ENCODE measurements at places on chromosomes 16 and 17.

GRCh38 chr17:58764373-58764772, 8.7 kb downstream of the PPM1E start:
- no peak for DNase-seq

GRCh38 chr17:68489919-68490318, 22.3 kb upstream of the PRKAR1A start:
- DNase-seq = no peak

DNA sequence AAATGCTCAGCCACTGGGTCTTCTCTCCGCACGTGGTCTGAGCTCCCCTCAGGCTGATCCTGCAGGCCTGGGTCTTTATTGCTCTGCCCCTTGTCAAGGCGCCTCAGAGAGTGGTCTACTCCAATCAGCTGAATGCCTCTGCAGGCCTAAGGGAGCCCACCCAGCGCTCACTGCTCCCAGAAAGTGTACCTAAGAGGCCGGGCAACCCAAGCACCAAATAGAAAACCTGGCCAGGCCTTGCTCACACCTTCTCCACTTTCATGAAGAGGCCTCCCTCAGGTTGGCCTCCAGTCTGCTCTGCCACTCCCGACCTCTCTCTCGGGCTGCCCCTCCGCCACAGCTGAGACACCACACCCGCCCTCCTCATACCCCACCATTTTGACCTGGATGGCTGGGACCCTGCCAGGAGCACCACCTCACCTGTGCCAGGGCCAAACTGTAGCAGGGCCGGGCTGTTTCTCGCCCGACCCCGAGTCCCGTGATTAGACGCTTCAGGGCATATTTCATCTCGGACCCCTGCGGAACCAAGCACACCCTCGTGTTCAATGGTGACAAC, 665 bp downstream of the MYBBP1A start:
- DNase-seq = peak; percentile 42

GRCh38 chr17:44981221-44981968, 13.3 kb upstream of the C1QL1 start:
- no peak for DNase-seq

- DNase-seq = no peak
Observed at GRCh38 chr16:55853114-55853513, 20.2 kb upstream of the CES1 start.

DNA sequence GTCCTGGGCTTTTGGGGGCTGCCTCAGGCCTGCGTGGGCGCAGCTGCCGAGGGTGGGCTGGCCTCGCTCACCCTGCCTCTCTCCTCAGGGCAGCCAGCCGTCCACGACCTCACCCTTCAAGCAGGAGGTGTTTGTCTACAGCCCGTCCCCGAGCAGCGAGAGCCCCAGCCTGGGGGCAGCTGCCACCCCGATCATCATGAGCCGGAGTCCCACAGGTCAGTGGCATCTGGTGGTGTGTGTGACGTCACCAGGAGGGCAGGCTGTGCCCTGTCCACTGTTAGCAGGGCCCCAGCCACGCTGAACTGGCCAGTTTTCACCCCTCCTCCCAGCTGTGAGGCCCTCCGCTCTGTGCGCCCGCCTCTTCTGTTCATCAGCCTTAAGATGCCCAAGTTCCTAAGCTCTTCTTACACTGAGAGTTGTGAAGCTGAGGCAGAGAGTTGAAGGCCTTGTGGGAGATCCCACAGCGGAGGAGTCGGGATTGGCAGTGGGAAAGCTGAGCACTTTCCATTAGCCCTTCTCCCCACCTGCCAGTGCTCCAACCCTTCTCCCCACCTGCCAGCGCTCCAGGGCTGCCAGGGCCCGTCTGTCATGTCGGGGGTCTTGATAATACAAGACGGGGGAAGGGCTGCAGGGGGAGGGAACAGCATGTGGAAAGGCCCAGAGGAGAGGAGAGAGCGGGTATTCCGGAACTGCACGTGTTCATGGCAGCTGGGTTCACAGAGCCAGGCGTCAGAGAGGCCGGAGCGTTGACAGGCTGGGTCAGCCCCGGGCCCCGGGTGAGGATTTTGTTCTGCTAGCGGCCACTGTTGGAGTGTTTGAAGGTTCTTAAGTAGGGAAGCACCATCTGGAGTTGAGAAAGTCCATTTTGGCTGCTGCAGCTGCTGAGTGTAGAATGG, 36.3 kb downstream of the OR1D5 start:
- peak; percentile 99 for DNase-seq

DNA sequence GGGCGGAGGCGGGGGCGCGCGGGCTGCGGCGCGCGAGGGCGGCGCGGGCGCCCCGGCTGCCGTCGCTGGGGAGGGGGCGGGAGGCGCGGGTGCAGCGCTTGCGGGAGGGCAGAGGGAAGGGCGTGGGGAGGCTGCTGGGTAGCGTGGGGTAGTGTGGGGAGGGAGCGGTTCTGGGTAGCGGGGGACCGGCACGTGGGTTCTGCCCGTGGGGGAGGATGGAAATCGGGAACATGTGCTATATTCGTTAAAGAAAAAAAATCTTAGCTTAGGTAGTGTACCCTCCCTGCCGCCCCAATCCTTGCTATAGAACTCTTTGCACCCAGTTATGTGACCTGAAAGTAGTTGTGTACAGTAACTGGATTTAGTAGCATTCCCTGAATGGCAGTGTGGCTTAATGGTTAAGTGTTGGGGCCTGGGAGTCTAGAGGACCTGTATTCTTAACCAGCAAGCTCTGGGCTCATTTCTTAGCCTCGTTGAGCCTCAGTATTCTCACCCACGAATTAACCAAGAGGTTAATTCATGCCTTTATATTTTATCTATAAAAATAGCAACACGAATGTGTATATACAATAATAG, 646 bp downstream of the RABEP1 start:
- peak; percentile 74 for DNase-seq

DNA sequence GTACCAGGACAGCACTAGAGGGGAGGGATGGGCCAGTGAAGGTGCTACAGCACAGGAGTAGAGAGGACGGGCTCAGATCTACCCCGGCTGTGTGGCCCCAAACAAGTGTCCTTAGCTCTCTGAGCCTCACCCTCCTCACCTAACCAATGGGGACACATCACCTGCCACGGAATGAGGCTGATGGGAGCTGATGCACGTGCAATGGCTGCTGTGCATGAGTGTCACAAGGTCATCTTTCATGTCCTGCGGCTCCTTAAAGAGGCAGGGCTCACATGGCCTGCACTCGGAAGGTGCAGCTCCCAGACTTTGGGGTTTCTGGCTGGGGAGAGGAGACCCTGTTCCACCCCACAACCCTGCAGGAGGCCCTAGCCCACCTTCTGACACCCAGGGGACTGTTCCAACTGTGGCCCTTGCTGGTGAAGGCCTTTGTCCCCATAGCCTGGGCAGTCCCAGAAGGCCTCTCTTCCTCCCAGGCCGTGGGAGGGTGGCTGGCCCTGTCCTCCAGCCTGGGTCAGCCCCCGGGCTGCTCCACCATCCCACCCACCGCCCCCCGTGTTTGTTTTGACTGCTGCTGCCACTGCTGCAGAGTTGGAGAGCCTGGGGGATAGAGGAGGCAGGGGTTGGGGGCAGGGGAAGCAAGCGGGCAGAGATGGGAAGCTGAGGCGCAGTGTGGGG, 10.5 kb downstream of the HAP1 start:
- DNase-seq = no peak

- no peak for DNase-seq
Observed at GRCh38 chr17:80781807-80782277, 209.8 kb upstream of the CHMP6 start.

DNA sequence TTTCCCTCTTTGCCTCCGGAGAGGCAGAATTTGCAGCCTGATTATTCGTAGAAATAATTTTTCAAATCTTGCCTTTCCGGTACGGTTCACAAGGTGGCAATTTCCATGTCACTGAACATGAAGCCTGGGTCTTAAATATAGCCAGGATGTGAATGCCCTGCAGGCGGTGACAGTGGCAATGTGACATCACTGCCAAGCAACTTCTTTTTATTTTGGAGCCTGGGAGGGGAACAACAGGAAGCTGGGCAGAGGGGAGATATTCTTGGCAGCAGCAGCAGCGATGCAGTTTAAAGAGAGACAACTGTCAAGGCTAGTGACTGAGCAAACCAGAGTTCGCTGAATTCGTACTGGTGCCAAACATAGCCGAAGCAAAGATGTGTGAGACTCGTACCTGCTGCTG, 171.1 kb downstream of the SNX29 start:
- no peak for DNase-seq

- DNase-seq = no peak
Observed at GRCh38 chr17:75840799-75841164, 3.4 kb downstream of the UNC13D start.

- peak; percentile 35 for DNase-seq
Observed at GRCh38 chr16:24829153-24829552, 16.6 kb upstream of the SLC5A11 start.

- DNase-seq = peak; percentile 65
Observed at GRCh38 chr17:37490638-37491614, 1.2 kb downstream of the DUSP14 start.

- peak; percentile 43 for DNase-seq
Observed at GRCh38 chr17:73697872-73698271, 53.6 kb upstream of the SDK2 start.

GRCh38 chr16:88888461-88889387, 22.3 kb upstream of the PABPN1L start:
- peak; percentile 70 for DNase-seq

Measured in NCI-H82 (cell line).